ENCODE measurements at places on chromosomes 3 and 15.

DNA sequence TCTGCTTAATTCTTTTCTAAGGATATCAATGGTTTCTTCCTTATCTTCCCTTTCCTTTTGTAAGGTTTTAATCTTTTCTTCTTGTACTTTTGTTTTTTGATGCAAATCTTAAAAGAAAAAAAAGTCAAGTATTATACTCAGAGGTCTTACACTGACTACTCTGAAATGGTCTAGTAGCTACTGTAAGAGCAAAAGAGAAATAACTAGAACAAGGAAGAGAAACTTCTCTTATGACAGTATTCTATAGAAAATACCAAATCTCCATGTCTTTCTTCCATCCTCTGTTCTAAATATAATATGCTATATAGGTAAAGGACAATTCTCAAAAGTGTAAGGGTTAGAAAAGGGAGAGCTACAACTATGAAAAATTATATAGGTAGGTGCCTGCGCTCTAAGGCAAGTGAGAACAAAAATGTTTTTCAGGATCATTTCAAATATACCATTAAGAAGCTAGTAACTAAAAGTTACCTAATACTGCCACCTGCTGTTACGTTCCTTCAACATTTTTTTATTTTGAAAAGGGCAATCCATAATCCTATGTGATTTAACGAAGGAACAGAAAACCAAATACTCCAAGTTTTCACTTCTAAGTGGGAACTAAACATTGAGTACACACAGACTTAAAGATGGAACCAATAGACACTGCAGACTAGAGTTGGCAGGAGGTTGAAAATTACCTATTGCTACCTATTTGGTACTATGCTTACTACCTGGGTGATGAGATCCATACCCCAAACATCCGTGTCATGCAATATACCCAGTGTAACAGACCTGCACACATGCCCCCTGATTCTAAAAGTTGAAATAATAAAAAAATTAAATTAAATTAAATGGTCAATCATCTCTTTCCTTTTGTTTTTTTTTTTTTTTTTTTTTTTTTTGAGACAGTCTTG is 36.7 kb downstream of the CIP2A start:
- no peak for DNase-seq

DNA sequence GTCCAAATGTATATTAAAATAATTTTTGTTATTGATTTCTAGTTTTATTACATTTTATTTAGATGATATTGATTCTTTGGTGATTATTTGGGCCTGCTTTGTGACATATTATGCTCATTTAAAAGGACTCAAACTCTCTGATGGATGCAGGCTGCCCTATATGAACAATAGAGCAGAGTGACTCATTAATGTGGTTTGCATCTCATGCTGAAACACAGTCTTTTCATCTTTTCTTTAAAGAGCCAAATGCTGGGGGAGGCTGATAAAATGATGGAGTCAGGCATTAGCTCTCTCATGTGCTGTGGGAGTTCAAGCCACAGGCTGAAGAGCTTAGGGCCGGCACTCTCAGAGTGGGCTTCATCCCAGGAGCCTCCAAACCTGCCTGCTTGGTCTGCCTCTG is 7.2 kb downstream of the PLA1A start:
- no peak for DNase-seq

DNA sequence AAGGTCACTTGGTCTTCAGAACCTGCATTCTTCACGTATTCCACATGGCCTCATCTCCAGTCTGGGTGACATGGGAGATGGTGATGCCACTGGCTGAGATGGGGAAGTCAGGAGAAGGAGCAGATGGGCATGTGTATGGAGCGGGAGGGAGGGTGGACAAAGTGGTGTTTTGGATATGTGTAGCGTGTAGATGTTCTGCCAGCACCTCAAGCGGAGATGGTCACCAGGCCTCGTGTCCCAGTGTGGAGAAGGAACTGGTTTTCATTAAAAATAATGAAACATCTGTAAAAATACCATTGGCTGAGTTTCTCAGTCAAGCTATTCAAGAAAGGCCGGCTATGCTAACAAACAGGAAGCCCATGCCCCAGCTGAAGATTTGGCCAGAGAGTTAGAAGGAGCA is 26.2 kb downstream of the LARP6 start:
- no peak for DNase-seq

GRCh38 chr3:141710121-141710520 is 28.0 kb upstream of the RNF7 start:
- DNase-seq = no peak

DNA sequence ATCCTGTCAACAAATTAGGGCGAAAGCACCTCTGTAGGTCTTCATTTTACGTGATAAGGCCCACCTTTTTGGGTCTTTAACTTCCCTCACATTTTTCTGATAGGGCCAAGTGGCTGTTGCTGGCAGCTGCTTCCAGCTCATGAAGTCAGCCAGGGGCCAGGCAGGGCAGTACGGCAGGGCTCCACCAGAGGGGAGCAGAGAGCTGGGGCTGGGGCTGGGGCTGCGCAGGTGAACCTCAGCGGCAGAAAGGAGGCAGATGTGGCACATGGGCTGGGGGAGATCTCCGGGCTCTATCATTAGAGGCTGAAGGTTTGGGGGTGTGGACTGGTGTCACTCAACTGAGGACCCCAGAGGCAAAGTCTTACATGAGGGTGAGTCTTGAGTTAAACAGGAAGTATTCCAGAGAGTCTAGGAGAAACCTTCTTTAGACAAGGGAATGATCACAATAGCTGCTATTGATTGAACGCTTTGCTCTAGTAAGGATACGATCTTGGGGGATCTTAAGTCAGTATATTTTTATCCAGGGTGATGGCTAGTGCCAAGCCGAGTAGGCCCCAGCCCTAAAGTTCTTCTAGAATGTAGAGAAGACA is 62.8 kb upstream of the MEX3B start:
- DNase-seq = peak; percentile 79

DNA sequence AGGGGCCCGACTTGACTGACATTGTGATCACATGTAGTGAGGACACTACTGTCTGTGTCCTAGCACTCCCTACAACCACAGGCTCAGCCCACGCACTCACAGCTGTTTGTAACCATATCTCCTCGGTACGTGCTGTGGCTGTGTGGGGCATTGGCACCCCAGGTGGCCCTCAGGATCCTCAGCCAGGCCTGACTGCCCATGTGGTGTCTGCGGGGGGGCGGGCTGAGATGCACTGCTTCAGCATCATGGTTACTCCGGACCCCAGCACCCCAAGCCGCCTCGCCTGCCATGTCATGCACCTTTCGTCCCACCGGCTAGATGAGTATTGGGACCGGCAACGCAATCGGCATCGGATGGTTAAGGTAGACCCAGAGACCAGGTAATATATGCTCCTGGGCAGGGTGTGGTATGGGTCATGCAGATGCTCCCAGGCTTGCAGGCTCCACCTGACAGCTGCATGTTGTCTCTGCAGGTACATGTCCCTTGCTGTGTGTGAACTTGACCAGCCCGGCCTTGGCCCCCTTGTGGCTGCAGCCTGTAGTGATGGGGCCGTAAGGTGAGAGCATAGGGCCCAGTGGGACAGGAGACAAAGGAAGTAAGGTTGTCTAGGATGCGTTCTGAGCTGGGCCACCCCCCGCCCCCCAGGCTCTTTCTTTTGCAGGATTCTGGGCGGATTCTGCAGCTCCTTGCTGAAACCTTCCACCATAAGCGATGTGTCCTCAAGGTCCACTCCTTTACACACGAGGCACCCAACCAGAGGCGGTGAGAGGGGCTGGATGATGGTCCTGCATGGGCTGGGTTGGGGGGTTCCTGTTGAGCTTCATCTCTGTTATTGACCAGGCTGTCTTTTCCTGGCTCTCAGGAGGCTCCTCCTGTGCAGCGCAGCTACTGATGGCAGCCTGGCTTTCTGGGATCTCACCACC is 4.4 kb downstream of the DALRD3 start:
- DNase-seq = peak; percentile 68

GRCh38 chr3:165491487-165491886 is 295.3 kb upstream of the SLITRK3 start:
- no peak for DNase-seq

- no peak for DNase-seq
Measured at GRCh38 chr3:50264383-50264963, 4.5 kb upstream of the SEMA3B start.

DNA sequence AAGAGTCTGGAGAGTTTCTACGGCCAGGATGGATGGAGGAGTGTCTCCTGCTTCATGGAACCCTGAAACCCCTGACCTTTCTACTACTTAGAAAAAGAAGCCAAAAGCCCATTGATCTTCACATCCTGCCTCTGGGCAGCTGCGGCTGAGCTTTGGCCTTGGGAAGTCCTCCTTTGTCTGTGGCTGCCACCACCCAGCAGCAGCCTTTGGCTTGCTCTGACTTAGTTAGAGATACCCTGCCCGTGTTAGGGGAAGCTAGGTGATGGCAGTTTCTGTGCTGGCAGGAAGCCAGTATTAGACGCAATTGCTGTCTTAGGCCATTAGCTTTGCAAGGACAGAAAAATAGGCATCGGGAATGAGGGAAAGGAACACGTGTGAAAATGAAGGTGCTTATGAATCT is 18.8 kb downstream of the APH1B start:
- no peak for DNase-seq

GRCh38 chr3:53236112-53236841 is 19.5 kb downstream of the TKT start:
- no peak for DNase-seq

All from activated CD8-positive, alpha-beta memory T cell treated with anti-CD3 and anti-CD28 coated beads, Interleukin-2, amount 10 ng/mL, durations not matched to agents 7 days and 5 days (primary cell).